CD4-positive, alpha-beta T cell treated with Interleukin-12 subunit alpha and Interleukin-12 subunit beta, for 1 hour (primary cell): ENCODE measurements at places on chromosomes 3 and 15.

- no peak for DNase-seq
Observed at GRCh38 chr3:126734106-126734723, 30.2 kb downstream of the CHCHD6 start.

GRCh38 chr3:124633524-124633923, 96.7 kb upstream of the UMPS start:
- no peak for DNase-seq

GRCh38 chr3:151321526-151321925, 4.9 kb upstream of the GPR87 start:
- no peak for DNase-seq

DNA sequence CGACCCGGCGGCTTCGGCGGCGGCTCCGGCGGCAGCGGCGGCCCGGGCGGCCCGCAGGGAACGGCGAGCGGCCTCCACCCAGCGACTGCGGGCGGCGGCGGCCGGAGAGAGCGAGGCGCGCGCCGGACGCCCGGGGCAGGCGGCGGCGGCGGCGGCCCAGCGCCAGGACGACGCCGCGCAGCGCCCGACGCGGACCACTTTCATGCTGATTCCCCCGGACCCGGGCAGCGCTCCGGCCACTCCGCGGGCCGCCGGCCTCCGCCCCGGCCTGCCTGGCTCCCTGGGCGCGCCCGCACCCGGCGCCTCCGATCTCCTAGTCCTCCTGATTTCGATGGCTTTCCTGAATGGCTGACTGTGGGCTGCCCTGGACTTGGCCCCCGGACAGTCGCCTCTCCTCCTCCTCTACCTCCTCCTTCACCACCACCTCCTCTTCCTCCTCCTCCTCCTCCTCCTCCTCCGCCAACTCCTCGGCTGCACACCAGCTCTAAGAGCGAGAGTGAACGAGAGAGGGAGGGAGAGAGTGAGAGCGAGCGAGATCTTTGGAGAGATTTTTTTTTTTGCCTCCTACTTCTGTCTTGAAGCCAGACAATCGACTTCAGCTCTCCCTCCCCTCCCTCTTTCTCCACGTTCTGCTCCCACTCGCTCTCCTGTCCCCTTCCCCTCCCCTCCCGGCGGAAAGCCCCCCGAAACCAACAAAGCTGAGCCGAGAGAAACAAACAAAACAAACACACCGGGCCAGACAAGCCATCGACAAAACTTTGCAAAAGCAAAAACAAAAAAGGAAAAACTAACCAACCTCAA, 844 bp downstream of the NR2F2 start:
- DNase-seq = no peak

- DNase-seq = no peak
Observed at GRCh38 chr3:13881536-13882410, 1.9 kb upstream of the WNT7A start.

- no peak for DNase-seq
Observed at GRCh38 chr15:63091679-63092446, 29.8 kb upstream of the LACTB start.

GRCh38 chr3:46276497-46277099, 34.3 kb downstream of the CCR3 start:
- DNase-seq = peak; percentile 83

GRCh38 chr3:60584250-60584649, 667.0 kb downstream of the FHIT start:
- no peak for DNase-seq

DNA sequence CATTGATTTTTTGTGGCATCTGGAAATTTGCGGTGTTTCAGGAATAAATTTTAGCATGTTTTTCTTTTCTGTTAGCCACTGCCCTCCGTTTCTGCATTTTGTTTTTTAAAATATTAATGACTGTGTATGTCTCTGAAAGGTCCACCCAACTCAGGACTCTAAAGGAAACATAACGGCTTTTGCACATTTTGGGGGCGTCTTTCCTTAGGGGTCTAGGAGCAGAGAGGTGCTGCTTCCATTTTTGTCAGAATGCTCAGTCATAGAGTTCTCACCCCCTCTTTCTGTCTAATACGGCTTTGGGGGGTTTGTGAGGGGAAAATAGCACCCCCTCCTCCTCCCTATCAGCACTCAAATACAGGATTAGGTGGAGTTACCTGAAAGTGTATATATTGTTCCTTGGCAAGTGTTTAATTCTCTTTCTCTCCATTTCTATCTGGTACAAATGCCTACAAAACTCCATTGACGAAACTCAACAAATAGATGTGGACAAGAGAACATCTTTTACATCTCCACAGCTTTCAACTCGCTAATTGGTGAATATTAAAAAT, 219.4 kb downstream of the MEIS2 start:
- no peak for DNase-seq

- DNase-seq = no peak
Observed at GRCh38 chr3:158453004-158453403, 118.0 kb upstream of the MLF1 start.

DNA sequence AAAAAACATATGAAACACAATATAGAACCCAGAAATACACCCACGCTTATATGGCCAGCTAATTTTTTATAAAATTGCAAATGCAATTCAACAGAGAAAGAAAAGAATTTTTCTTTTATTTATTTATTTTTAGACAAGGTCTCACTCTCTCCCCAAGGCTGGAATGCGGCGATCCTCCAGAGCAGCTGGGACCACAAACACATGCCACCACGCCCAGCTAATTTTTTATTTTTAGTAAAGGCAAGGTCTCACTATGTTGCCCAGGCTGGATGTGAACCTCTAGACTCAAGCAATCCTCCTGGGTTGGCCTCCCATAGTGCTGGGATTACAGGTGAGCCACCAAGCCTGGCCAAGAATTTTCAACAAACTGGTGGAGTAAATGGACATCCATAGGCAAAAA, 117.9 kb downstream of the SCAPER start:
- no peak for DNase-seq

DNA sequence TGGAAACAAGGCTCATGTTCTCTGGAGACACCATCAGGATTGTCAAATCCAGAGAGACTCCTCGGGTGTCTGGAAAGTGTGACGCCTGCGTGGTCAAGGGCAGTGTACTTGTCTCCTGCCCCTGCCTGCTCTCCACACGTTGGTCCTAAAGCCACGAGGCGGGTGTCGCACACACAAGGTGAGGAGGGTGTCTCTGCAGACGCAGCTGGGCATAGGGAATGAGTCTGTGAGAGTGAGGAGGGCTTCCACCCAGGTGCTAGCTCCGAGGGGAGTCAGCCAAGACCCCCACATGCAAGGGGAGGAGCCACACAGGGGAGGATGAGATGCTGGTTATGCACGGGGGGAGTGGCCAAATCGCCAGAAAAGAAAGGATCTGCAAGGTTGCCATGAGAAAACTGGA, 27.9 kb upstream of the OCA2 start:
- DNase-seq = no peak
